CD4-positive, alpha-beta T cell treated with Interleukin-10 for 1 hour (primary cell): ENCODE measurements at places on chromosomes 7 and 10.

GRCh38 chr7:125184801-125185200 lies 255.2 kb upstream of the POT1 start:
- no peak for DNase-seq

GRCh38 chr7:132394283-132395198 lies 181.7 kb downstream of the PLXNA4 start:
- peak; percentile 59 for DNase-seq

- DNase-seq: no peak
These were observed 125.3 kb downstream of the SORCS3 start for GRCh38 chr10:104766341-104766740.

DNA sequence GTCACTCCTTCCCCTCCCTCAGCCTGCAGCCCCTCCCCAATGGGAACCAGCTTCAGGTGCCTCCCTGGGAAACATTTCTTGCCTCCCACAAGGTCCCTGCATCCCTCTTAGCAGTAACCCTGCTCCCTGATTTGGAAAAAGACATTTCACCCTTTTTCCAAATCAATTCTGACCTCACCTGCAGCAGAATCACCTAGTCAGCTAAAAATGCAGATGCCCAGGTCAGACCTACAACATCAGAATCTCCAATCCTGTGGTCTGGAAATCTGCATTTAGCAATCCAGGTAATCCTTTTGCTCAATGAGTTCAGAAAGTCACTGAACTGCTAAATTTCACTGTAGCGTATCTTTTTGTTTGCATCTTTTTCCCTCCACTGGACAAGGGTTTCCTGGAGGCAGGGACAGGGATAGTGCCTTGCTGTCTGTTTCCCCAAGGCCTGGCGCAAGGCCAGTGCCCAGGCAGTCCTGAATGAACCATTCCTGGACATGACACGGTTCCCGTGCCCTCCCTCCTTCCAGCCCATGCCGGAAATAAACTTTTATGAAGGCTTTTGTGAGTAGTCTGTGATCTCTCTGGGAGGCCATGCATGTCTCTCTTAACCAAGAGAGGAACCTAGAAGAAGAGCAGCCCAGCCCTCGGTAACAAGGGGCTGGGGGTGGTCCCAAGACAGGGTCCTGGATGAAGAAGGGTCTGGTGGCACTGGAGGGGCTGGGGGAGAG lies 44.0 kb downstream of the COL13A1 start:
- no peak for DNase-seq

DNA sequence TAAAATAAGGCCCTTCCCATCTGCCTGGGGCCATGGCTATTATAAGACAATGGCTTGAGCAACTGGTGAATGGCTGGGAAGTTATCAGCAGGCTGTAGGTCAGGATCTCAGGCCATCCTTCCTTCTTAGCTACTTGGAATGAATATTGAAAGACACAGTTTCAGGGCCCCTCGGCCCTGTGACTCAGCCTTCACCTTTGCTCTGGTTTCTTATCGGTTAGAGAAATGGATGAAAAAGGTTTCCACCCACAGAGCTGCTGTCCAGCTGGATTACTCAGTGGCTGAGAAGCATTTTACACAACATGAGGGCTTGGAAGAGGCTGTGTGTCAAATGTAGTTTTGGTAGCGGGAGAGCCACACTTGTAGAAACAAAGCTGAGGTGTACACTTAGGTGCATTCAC lies 9.4 kb downstream of the ACSL5 start:
- no peak for DNase-seq

- no peak for DNase-seq
These were observed 202.6 kb upstream of the STEAP4 start for GRCh38 chr7:88509341-88509740.

DNA sequence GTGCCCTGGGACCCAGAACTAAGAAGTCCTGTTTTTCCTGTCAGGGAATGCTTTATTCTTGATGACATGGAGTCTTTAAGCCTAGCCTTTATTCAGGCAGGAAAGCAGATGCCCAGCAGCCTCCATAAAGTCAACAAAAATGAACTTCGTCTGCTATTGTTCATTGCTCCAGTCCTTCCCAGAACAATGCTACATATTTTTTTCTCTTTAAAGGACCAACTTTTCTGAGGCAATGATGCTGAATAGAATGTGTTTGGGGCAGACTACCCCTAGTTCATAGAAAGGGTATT lies 47.6 kb upstream of the PDCD4 start:
- DNase-seq: no peak

- DNase-seq: no peak
These were observed 52.6 kb downstream of the EVX1 start for GRCh38 chr7:27295236-27295635.

DNA sequence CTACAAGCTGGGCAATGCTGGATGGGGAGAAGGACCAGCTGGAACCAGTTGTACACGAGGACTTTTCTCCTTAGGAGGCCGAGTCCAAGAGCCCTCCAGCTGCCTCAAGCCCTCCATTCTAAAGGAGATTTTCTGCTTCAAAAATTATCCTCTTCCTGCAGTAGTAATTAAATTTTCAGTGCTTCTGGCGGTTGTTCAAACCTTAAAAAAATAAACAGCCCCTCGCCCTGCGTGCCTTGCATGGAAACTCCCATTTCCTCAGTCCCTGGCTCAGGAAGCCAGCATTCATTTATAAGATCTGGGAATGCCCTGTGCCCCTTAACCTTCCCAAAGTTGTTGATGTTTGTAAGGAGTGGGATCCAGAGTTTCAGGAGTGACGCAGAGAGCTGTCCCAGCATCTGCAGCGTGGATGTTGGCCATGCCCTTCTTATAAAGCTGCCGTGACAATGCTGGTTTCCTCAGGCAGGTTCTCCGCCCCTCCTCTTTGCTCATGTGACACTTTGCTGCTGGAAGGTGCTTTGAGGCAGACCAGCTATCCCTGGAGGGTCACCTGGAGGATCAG lies 24.0 kb upstream of the ACTR3B start:
- DNase-seq: no peak

- DNase-seq: no peak
These were observed 73.9 kb downstream of the SH3PXD2A start for GRCh38 chr10:103781329-103782061.

GRCh38 chr7:113209449-113210203 lies 91.3 kb upstream of the SMIM30 start:
- DNase-seq: no peak

GRCh38 chr7:56091591-56091990 lies 1.2 kb downstream of the PHKG1 start:
- no peak for DNase-seq

DNA sequence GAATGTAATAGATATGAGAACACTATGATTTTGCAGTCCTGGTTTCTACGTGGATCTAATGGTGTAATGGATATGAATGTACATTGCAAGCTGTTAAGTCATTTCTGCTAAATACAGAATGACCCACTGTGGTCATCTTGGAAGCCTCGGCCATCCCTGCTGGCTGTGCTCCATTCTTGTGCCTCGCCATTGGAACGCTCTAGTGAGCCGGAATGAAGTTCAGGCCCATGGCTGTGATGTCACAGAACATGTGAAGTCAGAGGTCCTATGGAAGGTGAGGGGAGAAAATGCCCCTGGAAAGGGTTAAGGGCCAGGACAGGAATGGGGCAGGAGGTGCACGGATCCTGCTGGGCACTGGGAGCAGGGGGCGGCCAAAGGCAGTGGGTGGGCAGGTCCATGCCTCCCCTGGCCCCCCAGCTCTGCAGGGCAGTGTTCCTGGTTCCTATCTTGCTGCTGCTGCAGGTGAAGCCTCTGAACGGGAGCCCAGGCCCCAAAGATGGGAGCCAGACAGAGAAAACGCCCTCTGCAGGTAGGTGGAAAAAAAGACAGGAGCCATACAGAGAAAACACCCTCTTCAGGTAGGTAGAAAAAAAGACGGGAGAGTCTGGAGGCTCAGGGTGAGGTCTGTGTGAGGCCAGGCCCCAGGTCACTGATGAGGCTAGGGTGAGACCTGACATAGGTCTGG lies at the start of gene LLCFC1:
LLCFC1 (plus strand) TSS at position 259 of the 685 bp plus-strand sequence; CDS start at position 397, 138 bp downstream.
- DNase-seq: peak; percentile 4

DNA sequence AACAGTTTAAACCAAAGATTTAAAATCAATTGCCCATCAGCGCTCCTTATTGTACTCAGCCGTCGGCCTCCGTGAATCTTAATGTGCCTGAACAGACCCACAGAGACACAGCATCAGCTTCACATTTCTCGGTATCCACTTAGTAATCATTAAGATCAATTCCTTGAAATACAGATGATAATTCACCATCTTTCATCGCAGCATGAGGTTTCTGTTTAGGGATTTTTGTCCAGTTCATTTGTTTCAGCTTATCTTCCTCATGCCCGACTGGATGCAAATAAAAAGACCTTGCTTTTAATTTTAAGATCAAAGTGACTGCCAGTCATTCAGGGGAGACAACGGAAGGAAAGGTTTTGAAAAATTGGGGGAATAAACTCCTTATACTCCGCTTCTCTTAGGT lies 207.8 kb downstream of the WDR37 start:
- DNase-seq: no peak

- peak; percentile 32 for DNase-seq
These were observed 80.5 kb upstream of the PPIF start for GRCh38 chr10:79266543-79267312.

DNA sequence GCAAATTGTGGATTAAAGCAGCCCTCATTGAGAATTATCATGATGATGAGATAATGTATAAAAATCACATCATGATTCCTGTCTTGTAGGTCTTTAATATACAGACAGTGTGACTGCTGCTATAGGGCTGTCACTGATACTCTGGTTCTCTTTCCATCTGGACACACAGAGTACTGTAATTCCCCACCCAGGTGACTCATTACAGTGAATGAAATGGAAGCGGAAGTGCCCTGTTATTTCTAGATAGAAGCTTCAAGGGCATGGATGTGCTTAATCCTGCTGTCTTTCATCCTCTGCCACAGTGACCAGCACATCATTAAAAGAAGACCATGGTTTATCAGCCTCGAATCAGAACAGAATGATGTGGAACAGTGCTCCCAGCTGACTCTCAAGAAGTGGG lies 1234.0 kb downstream of the SORCS3 start:
- DNase-seq: no peak

- DNase-seq: peak; percentile 79
These were observed 21.7 kb downstream of the AMZ1 start for GRCh38 chr7:2709553-2710285.

- no peak for DNase-seq
These were observed 90.7 kb downstream of the LRRC4 start for GRCh38 chr7:127940381-127941160.

DNA sequence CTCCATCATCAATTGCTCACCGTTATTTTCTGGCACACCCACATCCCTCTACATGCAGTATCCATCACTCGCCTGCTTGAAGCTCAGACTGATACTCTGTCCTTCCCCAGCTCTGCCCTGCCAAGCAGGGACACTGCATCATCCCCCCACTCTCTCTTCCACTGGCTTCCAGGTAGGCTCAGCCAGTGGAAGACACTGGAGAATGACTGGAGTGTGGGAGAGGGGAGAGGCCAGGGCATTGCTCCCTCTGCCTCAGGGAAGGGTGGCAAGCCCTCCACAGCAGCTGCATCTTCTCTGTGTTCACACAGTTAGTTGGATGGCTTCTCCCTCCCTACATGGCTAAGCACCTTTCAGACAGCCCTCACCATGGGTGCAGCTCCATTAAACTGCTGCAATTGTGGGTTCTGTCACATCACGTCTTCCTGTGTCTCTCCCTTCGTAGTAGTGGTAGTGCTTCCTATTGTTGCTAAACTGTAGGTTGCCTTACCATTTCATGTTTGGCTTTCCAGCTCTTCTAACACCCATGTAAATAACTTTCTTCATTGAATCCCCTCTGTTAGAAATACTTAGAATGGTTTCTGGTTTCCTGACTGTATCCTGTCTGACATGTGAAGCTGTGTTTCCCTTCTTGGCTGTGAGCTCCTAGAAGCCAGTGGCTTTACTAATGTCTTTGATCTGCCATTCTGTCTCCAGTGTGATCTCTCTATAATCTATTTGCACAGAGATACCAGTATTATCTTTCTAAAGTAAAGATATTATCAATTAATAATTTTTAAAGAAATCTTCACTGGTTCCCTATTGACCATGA lies 483.7 kb upstream of the LRRN3 start:
- no peak for DNase-seq

DNA sequence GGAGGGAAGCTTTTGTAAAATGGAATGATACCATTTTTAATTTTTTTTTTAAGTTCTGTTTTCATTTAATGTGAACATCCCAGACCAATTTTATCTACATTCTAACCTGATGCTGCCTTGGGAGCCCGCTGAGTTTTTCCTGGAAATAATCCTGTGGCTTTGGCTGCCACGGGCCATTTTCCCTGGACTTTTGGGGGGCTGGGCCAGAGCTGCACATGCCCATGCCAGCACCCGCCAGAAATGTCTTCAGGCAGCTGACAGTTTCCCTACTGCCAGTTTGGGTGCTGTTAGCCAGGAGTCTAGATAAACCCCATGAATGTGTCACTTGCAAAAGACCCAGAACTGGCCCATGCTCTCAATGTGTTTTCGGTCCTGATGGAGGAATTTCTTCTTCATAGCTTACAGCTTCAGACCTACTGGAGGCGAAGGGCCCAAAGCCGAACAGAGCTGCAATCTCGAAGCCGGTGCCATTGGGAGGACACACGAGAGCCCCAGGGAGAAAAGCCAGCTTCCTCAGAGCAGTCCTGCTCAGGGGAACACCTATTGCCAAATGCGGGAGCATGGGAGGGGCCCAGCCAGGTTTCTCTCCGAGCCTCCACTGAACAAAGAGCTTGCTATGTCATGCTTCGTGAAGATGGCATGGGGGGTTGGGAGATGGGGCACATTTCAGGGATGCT lies 444.2 kb upstream of the MKI67 start:
- no peak for DNase-seq

DNA sequence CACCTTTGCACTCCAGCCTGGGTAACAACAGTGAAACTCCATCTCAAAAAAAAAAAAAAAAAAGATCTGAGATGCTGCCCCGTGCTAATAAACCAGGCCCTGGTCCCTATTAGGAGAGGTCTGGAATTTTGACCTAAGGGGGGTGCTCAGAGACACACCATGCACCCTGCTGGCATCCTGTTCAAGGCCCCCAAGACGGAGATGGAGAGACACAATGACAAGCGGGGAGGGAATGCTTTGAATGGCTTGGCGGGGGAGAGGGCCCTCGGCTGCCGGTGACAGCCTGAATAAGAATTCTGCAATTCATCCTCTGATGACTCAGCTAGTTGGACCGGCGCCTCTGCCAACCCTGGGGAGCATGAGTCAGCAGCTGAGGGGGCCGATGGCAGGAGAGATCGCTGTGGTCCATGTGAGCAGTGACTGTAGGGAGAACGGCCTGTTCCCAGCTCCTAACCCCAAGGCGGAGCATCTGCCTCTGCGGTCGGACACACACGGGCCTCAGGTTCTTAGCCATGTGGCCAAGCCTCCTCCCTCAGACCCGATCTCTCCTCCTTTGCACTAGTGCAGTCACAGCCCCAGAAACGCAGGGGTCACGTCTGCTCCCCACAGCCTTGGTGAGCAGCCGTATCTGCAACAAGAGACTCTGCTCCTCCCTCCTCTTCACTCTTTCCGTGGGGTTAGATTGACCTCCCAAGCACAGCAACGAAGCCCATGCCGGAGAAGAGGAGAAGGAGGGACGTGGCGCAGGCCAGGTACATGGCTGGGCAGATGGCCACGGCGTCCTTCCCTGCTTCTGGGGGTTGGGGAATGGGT lies 14.9 kb downstream of the TRIM56 start:
- DNase-seq: peak; percentile 9

GRCh38 chr7:50068850-50069551 lies 24.0 kb downstream of the ZPBP start:
- DNase-seq: peak; percentile 39
